ENCODE measurements at places on chromosomes 2 and 18.
A peak's percentile ranks its signal among the peaks of the same experiment; 100 is the strongest.

DNA sequence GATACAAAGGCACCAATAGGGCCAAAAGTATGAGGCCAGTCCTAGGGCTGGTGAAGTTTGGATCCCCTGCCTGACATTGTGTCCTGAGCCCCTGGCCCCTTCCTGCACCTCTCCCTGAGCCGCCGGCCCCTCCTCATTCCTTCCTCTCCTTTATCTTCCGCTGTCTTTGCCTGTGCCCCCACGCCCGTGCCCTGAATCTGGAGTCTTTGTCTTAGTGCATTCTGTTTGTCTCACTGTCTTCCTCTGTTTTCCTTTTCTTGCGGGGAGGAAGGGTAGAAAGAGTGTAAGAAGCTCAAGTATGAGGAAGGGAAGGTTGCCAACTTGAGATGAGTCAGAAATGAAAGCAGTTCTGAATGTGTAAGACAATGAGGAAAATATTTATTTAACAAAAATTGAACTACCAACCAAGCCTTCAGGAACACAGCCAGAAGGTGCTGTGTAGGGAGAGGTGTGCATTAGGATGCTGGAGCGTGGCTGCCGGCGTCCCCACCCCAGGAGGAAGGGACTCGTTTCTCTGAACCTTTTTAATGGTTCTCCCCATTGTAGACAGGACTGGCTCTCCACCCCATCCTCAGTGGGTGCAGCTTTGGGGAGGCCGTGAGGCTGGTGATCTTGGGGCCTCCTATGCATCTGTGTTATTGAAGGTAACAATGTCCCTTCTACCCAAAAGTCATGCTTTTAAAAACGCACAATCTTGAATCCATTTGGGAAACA lies 133.1 kb downstream of the NEDD4L start:
- DNase-seq = no peak

DNA sequence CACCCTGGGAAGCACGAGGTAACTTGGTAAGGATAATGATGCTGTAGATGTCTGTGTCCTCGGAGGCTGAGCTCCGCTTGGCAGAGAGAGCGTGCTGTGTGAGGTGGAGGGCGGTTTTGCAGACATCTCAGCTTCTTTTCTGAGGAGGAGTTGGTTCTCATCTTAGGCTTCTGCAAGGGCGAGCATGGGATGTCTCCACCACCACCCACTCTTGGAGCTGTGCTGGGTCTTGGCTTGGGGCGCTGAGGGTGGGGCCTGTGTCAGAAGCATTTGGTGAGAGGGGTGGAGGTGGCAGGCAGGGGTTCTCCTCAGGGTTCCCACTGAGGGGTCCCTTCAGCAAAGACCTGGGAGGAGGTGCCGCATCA lies 9.2 kb downstream of the OXER1 start:
- DNase-seq = no peak

DNA sequence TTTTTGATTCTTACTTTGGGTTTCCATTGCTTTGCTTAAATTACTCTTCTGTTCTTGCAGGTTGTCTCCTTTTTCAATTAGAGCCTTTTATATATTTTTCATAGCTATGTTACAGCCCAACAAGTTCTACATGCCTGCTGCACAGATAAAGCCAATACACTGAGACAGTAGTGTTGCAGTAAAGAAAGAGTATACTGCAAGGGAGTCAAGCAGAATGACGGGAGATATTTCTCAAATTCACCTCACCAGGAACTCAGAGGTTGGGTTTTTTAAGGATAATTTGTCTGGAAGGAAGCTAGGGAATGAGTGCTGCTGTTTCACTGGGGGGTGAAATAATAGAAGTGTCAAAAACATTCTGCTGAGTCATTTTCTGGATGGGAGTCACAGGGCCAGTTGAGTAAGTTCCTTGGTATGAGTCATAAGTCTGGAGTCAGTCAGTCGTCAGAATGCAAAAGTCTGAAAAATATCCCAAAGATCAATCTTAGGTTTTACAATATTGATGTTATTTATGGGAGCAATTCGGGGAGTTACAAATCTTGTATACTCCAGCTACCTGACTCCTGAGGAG lies 193.0 kb upstream of the RGPD4 start:
- no peak for DNase-seq

DNA sequence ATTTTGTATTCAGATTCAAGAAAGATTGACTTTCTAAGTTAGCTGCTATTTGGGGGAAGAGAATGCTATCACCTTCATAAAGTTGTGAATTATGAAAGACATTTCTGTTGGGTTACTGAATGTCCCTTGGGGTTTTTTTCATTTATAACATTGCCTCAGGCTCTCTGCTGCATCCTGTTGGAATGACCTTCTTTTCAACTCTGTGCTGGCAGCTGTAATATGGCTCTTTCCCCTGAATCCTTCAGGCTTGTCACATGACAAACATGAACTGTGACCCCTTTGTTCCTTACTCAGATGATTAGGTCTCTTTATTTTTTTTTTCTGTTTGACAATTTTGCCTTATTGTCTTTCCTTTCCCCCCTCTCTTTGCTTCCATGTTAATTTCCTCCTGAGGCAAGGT lies 159.8 kb downstream of the TAF4B start:
- no peak for DNase-seq

GRCh38 chr2:72958542-72959385 lies 41.4 kb downstream of the EMX1 start:
- DNase-seq = no peak

DNA sequence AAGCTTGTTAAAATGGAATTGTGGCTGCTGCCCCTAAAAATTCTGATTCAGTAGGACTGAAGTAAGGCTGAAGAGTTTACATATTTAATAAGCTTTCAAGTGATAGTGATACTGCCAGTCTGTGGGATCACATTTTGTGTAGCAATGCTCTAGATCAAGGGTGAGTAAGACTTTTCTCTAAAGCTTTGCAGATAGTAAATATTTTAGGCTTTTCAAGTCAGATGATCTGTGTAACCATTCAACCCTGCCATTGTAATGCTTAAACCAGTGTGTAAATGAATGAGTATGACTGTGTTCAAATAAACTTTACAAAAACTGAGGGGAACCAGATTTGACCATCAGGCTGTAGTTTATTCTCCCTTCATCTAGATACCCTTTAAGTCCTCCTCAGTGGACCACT lies 92.7 kb downstream of the PIK3C3 start:
- DNase-seq = no peak

DNA sequence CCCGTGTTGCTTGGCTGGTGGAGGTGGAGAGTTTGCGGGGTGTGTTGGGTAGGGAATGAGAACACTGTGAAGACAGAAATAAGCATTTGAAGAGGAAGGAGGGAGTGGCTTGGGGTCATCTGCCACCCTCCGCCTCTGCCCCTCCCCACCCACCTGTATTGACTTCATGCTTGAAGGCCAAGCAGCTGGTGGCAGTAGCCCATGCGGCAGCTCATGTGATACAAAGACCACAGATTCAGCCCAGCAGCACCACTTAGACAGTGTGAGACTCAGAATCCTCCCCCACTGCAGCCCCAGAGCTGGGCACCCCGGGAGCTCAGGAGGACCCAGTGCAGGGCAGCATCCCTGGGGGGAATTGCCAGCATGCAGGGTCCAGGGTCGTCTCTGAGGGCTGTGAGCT lies 15.4 kb downstream of the NPPC start:
- no peak for DNase-seq

DNA sequence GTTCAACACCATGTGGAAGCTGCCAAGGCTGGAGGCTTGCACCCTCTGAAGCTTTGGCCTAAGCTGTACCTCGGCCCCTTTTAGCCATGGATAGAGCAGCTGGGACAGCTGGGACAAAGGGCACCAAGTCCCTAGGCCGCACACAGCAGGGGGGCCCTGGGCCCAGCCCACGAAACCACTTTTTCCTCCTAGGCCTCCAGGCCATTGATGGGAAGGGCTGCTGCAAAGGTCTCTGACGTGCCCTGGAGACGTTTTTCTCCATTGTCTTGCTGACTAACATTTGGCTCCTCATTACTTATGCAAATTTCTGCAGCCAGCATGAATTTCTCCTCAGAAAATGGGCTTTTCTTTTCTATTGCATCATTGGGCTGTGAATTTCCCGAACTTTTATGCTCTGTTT lies 13.7 kb downstream of the RAPGEF4 start:
- DNase-seq = no peak

- DNase-seq = peak; percentile 66
These were observed 140.5 kb downstream of the TPGS2 start for GRCh38 chr18:36688020-36688965.

DNA sequence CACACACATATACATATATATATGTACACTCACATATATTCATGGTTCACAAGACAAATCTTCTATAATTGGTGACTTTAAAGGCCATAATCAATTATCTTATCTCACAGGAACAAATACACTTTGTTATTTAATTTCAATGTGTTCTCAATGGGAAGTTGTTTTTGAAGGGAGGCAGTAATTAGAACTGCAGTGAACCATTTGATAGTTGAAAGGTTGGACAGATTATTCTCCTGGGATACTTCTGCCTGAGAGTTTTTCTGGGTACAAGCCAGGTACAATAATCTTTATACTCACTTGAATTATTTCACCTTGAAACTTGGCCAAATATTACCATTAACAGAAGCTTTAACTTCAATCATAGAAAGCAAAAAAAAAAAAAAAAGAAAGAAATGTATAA lies 546.6 kb upstream of the LRRTM4 start:
- no peak for DNase-seq

- no peak for DNase-seq
These were observed 117.6 kb upstream of the ANKRD30BL start for GRCh38 chr2:132279344-132279743.

- no peak for DNase-seq
These were observed 256.7 kb downstream of the DCDC2C start for GRCh38 chr2:3960106-3960505.

- DNase-seq = no peak
These were observed 428.0 kb downstream of the FBXO15 start for GRCh38 chr18:73719611-73720010.

All from activated T-cell treated with anti-CD3 and anti-CD28 coated beads, Interleukin-2, amount 50 U/mL, for 48 hours (primary cell).